ENCODE measurements at places on chromosomes 4 and X.

DNA sequence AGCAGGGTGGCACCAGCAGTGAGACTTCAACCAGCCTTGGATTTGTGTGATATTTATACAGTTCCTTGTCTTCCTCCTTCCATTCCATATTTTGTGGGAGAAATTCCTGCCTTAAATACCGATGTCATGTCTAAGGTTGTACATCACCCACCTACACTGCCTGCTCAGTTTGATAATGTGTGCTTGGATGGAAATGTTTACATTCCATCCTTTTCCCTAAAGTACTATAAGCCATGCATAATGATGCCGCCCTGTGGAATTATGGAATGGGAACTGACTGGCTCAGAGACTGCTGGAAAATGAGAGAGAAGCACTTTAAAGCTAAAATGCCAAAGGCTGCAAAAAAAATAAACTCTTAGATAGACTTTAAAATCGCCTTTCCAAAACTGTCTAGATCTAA is 11.3 kb upstream of the GLUD2 start:
- DNase-seq, result no peak

DNA sequence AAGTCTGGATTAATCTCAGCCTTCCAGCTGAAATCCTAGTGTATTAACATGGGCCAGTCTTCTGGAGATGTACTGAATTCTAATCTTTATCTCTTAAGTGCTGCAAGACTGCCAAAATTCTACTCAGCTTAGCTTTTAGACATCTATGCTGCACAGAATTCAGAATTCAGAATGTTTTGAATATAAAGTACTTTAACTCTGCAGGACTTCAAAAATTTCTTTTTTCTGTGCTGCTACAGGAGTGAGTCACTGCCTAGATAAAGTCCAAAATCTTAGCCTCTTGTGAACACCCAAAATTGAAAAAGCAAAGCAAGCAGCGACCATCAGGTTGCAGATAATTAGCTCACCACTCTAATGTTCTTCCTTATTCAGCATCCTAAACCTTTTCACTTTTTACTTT is 1092.6 kb upstream of the PCDH10 start:
- DNase-seq, result no peak

GRCh38 chr4:82282875-82283274 is 90.9 kb downstream of the HNRNPD start:
- no peak for DNase-seq

DNA sequence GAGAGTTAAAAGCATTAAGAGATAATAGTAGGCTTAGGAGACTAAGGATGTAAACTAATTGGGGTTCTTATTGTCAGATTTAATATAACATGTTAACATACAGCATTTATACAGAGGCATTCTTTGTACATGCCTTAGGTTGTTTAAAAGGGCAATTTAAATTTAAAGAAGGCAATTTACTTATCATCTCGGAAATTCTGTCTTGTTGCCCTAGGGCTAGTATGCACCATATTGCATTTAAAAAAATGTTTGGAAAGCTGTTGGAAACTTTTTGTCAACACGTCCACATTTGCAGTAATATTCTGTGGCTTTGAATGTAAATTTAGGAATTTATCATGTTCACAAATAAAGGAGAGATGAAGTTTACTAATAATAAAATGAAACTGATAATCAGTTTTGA is 25.5 kb downstream of the GALNT7 start:
- DNase-seq, result no peak

GRCh38 chr4:188714907-188715306 is 575.7 kb downstream of the TRIML1 start:
- DNase-seq, result peak; percentile 87

DNA sequence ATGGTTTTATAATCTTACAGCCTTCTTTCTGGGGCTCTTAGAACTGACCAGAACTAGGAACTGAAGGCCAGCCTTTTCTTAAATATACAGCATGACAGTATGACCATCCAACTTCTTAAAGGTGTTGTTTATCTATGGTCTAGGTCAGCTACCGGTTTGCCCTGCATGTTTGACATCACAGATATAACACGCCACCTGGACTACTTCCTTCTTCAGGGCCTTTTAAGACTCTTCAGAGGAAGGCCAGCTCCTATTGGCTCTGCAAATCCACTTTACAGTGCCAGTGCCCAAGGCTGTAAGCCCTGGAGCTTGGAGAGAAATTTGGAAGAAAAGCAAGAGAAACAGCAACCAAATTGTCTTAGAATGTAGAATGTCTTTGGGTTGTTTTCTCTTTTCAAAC is 185.5 kb downstream of the MGST2 start:
- no peak for DNase-seq

GRCh38 chrX:28039258-28039657 is 58.0 kb upstream of the DCAF8L1 start:
- DNase-seq, result no peak

- DNase-seq, result no peak
Observed at GRCh38 chrX:152079768-152080167, 58.6 kb downstream of the MAGEA10 start.

DNA sequence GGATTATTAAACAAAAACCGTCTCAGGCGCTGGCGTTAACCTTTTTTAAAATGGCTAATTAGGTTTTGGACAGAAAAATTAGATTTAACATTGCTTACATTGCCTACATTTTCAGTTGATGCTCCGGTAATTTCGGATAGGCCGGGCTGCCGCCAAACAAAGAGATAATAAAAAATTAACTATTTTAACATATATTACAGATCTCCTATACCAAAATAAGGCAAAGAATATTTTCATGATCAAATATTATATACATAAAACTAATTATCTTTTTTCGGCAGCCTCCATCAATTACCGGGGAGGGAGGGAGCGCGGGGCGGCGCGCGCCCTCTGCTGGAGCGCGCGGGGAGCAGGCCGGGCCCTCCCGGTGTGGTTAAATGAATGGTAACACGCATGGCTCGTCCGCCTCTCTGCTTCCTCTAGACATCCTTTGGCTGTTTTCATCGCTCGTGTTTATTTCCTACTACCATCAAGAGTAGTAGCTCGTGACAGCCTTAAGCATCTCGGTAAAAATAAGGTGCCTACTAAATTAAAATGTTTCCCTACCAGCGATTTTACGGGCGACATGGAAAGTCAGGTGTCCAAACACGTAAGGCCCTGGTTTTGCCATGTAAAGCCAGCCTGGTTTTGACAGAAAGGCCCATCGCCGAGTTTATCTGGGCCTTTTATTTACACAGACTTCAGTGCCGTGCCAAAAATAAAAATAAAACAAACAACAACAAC is 52.4 kb upstream of the TMEM33 start:
- DNase-seq, result peak; percentile 22

DNA sequence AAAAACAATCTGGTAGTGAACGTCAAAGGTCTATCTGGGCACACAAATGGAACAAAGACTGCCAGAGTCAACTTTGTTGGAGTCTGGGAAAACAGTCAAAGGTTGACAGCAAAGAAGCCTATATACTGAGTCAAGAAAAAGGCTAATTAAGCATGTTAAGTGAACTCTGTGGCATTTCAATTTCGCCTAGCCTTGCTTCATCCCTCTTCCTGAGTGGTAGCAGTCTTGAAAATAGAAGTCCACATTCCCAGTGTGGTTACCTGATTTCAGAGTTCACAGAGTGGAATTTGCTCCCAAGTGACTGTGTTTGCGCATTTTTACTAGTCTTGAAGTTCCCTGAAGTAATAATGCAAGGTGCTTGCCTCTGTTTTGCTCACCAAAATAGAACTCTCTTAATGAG is 760.0 kb downstream of the FSTL5 start:
- no peak for DNase-seq

GRCh38 chr4:61407642-61408618 is 207.8 kb downstream of the ADGRL3 start:
- DNase-seq, result no peak

DNA sequence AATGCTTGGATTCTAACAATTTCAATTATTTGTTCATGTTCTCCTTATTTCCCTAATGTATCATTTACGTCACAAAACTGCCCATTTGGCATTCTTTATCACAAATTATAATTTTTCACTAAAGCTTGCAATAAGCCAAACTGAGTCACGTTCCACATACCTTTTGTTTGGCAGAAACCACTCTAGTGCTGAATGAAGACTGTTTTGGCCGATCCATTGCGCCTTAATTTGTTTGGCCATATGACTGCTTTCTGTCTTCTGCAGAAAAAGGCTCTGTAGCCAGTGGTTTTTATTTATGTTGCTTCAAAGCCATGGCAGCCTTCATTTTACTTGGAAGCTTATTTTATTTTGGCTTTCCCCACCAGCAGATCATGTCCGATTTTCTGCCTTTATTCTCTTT is 184.4 kb upstream of the HAND2 start:
- no peak for DNase-seq

- peak; percentile 25 for DNase-seq
Observed at GRCh38 chrX:40199704-40200103, 101.9 kb upstream of the BCOR start.

DNA sequence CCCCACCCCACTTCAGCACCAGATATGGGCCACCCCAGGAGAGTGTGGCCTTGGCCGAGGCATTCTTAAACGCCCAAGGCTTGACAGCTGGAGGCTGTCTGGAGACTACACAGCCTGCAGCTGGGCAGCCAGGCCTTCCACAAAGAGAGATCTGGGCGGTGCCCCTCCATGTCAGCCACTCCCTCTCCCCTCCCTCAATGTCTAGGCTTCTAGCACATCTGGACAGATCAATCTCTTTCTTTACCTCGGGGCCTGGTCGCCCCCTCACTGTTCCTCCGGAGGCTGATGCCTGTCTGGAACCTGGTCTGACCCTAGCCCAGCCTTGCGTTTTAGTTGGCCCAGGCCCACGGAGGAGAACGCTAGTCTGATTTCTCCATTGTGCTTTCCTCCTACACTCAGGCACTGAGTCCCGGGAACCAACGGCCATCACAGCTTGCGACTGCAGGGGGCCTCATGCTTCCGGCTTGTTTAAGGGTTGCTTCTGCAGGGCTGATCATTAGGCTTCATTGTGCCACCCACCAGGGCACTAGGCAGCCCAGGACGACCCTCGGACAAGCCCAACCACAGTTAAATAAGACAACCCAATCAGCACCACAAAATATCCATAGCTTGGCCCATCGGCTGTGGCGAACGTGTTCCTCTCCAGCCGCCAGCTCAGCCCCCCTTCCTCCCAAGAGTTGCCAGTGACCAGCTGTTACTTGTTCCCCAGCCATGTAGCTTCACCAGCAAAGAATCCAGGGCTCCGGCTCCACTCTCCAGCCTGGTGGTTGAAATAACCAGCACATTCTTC is 200.6 kb downstream of the BCOR start:
- peak; percentile 86 for DNase-seq

DNA sequence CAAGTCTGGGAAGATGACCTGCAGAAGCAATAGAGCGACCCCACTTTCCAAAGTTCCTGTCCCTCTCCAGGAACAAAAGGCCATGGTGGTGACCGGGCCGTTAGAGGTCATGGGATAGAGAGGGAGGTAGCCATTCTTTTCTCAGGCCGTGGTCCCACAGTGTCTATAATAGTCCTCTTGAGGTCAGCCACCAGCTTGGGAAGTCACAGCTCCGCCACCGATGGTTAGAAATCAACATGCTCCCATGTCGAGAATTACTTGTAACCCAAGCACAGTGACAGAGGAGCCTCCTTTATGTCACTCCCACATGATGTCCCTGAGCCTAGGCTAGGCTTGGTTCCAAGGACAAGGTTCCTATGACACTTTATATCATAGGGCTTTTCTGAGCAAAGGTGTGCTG is 48.3 kb upstream of the CBR4 start:
- DNase-seq, result no peak

DNA sequence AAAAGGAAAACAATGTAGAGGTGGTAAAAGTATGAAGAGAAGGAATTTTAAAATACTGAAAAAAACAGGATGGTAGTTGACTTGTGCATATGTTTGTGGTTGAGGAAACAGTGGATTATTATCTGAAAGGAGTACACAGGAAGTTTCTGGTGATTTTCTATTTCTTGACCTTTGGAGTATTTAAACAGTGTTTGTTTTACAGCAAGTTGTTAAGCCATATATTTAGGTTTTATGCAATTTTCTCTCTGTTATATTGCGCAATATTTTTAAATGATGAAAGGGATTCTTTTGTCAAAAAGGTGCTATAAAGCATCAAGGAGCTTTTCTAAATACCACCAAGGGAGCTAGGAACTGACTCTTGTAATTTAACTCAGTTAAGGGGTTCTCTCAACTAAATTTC is 343.1 kb upstream of the MAOA start:
- DNase-seq, result no peak

DNA sequence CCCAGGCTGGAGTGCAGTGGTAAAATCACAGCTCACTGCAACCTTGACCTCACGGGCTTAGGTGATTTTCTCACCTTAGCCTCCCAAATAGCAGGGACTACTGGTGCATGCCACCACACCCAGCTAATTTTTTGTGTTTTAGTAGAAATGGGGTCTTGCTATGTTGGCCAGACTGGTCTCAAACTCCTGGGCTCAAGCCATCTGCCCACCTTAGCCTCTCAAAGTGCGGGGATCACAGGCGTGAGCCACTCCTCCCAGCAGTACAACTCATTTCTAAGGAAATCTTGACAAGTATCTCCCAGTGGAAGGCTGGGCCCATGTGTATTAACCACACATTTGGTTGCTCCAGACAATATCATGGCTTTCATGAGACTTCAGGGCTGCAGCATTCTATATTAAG is 20.4 kb upstream of the PDLIM5 start:
- no peak for DNase-seq

DNA sequence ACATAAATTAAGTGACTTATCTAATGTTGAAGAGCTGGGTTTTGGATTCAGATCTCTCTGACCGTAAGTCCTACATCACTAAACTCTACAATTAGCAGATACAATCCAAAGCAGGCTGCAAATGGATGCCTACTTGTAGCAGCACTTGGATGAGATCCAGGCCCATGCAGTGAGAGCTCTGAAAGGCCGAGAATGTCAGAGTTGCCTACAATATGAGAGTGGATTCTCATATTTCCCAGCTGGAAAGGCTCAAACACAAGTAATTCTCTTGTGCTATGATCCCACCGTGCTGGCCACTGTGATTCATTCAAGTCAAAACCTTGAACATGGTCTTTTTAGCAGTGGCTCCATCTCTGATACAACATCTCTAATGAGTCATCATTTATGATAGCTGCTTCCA is 125.4 kb upstream of the CHRDL1 start:
- no peak for DNase-seq

DNA sequence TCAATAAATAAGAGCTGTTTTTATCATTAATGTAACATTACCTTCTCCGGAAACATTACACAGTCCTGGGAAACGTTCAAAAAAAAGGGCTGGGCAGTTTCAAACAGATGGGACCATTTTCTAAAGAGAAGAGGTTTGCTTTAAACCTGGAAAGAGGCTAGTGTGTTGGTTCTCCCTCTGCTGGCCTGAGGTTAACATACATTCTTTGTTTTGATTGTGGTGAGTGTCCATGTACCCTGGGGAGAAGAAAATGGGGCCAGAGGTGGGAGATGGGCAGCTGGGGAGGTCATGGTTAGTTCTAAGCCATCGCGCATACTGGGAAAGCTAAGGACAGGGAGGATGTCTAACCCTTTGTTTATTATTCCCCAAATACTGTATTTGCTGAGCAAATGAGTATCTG is 194.7 kb downstream of the CPEB2 start:
- peak; percentile 11 for DNase-seq

DNA sequence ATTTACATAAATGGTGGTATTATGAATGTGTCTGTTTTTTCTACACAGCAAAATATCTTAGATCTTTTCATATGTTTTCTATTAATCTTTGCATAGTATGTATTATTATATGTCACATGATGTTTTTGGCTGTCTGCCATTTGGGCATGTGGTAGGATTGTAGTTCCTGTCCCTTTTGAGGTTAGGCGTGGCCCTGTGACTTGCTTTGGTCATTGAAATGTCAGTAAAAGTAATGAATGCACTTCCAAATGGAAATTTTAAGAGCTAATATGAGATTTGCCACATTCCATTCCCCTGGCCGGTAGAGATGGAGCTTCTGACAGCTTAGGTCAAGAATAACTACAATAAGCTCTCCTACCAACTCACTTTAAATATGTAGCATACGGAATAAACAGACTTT is 45.1 kb downstream of the JADE3 start:
- DNase-seq, result no peak
